ENCODE measurements at places on chromosomes 2 and 18.

- peak; percentile 60 for DNase-seq
These were observed 133.4 kb upstream of the ITGA6 start for GRCh38 chr2:172293952-172294351.

DNA sequence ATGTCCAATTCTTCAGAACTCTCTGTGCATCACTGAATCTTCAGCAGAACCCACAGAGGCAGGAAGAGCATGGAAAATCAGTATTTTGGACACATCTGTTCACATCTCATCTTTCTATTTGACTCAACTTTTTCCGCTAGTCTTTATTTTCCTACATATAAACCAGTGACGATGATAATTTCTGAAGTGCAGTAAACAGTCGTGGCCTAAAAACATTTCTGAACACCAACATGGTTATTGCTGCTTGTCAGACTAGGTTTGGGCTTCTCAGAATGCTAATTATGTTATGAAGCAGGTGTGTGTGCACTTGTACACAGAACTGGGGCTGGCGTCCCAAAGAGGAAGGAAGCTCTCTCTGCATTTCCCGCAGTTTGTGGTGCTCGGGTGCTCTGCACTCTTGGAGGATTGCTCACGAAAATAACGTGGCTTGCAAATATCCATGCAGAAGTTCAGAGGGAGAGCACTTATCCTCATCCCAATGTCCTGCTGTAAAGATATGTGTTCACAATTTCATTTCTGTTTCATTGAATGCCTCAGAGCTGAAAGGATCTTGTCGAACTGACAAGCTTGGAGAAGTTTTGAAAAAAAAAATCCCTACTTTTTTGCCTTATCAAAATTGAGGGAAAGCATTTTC lies 50.8 kb downstream of the EDAR start:
- no peak for DNase-seq

- no peak for DNase-seq
These were observed 1315.1 kb upstream of the DDX18 start for GRCh38 chr2:116499389-116499788.

- DNase-seq, result no peak
These were observed 44.8 kb upstream of the MAP3K20 start for GRCh38 chr2:173030561-173031490.

DNA sequence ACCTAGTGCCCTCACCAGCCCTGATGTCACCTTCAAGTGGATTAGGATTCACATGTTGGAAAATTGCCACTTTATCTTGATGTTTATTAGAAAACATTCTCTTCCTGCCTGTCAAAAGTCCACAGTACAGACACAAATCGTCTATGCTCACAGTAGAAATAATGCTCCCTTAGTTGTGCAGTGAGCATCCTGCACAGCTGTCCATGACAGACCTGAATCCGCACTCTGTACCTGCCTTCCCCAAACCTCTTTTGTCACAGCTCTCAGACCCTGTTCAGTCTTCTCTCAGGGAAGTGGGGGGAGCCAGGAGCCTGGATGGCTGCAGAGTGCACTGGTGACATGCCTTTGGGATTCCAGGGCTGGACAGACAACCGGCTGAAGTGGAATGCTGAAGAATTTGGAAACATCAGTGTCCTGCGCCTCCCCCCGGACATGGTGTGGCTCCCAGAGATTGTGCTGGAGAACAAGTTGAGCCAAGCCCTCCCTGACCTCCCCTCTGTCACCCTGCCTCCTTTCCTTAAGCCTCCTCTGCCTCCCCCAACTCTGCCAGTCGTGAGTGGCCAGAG lies 2.0 kb downstream of the CHRND start:
- no peak for DNase-seq

DNA sequence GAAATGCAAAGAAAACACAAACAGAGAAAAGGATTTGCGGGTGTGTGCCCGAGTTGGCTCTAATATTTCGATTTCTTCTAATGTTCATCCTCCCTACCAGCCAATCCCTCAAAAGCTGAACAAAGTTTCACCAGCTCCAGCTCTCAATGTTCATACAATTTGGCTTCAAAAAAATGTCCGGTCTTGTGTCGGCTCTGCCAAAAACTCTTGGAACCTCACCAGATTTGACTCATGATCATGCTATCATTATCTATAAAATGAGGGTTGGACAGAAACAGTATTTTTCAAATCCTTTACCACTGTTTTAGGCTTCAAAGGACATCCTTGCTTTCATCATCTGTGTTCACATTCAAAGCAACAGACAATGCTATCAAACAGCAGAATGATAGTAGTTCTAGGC lies 88.2 kb downstream of the CRACDL start:
- DNase-seq, result no peak

GRCh38 chr2:190283783-190284182 lies 35.8 kb downstream of the HIBCH start:
- DNase-seq, result no peak

Measured in NCI-H2227 treated with DMSO at 0.1 percent for 48 hours (cell line).